ENCODE measurements at places on chromosomes 4 and X.

DNA sequence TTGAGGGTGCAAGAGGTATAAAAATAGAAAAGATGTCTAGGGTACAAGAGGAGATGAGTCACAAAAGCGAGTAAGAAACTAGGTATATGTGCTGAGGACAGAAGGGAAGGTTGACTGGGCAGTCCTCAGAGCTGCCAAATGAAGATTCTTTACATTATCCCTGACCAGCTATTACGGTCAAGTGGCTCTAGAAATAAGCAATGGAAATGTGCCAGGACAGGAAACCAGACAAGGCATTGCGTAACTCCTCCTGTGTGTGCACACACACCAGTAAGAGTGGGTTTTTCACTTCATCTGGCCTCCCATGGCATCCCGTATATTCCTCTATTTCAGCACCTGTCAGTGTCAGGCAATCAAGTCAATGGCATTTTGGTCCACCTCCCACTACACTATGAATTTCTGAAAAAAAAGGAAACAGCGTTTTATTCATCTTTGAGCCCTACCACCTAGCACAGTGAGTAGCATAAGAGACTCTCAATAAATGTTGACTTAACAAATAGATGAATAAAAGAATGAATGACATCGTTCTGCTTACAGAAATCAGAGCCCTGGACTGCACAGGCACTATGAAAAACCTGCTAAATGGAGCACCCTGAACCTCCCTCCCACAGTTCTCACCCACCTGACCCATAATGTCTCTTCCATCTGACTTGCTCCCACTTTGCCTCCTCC, 62.6 kb upstream of the KLF3 start:
- DNase-seq: no peak

GRCh38 chr4:189828081-189828697, 112.5 kb upstream of the FRG1 start:
- no peak for DNase-seq

- DNase-seq: no peak
These were observed 646.5 kb upstream of the ACTRT1 start for GRCh38 chrX:128698573-128699181.

GRCh38 chr4:147794787-147795413, 63.0 kb downstream of the ARHGAP10 start:
- DNase-seq: no peak

DNA sequence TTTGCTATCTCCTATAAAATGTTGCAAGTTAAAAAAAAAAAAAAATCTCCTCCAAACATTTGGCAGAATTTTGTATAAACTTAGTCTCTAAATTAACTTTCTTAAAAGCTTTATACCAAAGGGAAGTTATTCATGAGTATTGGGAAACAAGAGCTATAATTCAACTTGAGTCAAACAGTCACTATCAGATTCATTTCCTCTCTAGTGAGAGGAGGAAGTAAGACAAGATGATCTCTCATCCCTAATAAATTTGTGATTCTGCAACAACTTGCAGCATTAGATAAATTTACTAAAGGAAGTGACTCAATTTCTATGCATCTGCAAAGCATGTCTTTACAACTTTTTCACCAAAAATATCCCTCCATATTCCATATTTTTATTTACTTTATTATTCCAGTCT, 135.4 kb upstream of the GNPDA2 start:
- no peak for DNase-seq

DNA sequence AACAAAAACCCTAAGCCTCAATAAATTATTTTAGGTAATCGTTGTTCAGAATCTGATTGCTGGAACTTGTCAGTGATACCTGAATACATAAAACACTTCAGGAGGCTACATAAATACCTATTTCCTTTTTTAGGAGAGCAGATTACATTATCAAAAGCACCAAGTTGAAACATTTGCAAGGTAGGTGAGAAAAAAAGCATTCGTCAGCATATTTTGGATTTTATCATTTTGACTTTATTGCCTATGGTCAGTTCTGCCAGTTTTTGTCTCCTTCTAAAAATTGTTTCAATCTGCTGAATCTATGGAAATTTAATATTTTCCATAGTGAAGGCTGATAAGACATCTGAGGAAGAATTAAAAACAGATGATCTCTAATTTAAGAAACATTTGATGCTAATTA, 16.5 kb upstream of the MAD2L1 start:
- no peak for DNase-seq

DNA sequence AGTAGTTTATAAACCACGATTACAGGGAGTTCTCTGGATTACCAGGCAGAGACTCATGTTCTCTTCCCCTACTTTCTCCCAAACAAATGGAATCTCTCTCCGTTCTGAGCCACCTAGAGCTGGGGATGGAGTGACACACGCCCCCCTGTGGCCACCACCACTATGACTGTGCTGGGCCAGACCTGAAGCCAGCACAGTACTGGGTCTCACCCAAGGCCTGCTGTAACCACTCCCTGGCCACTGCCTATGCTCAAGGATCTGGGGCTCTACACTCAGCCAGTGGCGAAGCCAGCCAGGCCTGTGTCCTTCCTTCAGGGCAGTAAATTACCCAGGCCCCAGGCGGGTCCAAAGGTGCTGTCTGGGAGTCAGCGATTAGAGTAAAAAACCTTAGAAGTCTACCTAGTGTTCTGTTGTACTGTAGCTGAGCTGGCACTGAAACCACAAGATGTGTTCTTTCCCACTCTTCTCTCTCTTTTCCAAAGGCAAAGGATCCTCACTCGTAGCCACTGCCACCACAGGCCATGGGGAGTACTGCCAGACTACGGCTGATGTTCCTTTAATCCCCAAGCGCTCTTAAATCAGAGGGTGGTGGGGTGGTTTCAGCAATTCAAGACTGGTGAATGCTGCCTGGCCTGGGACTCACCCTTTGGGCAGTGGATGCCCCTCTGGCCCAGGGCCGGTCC, 412.2 kb upstream of the ARX start:
- DNase-seq: no peak

DNA sequence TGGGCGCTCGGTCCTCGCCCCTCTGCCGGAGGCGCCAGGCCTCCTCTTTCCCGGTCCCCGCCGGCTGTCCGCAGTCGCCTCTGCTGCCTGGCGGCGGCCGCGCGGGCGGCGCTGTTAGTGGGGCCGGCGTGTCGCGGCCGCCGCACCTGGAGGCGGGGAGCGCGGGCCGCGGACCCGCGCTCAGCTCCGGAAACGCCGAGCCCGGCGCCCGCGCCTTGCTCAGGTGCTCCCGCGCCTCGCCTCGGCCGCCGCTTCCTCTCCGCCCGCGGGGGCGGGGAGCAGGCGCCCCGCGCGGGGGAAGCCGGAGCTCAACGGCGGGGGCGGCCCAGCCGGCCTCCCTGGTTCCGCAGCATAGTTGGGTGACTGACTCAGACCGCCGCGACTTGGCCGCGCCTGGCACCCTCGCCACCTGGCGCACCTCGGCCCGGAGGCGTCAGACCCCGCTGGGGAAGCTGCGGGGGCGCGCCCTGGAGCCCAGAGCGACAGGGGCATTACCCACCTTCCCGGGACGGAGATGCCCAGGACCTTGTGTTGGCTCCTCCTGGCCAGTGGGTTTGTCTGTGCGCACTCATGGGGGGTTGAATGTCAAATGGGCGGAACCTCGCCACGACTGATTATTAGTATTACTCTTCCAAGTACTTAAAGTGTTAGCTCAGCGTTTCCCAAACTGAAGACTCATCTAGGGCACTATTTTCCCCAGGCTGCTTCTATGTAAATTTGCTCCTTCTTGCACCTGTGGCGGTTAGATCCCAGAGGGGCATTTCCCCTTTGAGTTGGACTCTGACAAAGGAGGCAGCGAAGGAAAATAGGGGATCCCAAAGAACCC, at the start of gene ARAP2:
Gene ARAP2 (minus strand): TSS at position 258 of the 826 bp plus-strand sequence. CDS start 15,028 bp downstream, outside the sequence.
- peak; percentile 58 for DNase-seq

DNA sequence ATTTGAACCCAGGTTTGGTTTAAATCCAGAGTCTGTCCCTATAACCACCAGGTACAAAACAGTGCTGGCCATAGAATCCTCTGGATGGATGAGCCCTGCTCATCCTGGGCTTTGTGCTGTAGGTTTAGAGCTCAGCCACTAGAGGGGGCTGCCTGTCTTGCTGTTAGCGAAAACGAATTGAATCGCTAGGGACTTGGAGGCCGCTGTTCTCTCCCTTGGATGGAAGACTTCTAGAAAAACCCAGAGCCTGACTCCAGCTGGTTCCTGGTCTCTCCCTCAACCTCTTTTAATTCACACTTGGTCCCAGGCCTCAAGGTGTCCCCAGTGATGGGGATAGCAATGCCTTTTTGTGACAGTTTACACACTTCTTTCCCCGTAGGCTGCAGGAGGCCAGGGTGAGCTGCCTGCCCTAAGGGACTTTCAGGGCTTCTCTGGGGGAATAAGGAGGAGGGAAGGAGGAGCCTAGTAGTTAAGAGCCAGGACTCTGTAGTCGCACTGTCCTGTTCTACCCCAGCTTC, 8.7 kb downstream of the RIPPLY1 start:
- peak; percentile 11 for DNase-seq

DNA sequence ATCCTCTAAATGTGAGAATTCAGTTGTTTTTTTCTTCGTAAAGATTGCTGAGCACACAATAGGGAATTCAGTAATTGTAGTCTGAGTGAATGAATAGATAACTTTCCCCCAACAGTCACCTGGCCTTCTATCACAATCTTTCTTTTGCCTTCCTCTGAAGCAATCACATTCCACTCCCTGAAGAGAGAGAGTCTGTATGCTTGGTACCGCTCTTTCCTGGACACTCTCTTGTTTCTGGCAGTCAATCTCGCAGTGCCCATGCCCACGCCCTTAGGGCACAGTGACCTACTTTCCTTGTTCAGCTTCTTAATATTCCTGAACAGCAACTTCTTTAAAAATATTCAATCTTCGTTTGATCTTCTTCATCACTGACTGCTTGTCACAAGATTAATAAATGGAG, 255.9 kb downstream of the ADAMTS3 start:
- no peak for DNase-seq

- DNase-seq: peak; percentile 13
These were observed 42.7 kb downstream of the ASMT start for GRCh38 chrX:1657367-1658070.

DNA sequence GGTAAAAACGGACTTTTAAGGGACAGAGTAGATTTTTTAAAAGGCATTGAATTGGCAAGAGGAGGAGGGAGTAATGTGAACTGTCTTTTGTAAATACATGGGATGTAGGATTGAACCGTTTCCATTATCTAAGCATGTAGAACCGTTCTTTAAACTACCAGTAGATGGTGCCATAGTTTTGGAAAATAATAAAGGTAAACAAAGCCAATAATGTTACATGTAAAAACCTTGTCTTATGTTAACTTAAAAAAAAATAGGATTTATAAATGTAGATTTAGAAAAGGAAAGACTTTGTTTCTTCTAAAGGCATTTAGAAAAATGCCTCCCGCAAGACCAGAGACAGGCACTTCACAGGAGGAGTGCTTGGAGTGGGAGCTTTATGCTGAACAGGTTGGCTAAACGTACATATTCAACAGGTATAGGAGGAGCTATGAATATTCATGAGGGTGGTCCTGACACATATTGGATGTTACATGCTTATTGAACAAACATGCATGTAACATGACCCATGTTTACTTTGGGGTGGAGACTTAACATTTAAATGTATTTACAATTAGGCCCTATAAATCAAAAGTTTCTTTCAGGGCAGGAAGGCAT, 45.5 kb upstream of the FAM241A start:
- DNase-seq: no peak

GRCh38 chr4:27717431-27717755, 856.8 kb downstream of the STIM2 start:
- DNase-seq: no peak

GRCh38 chr4:42482516-42483327, 85.4 kb downstream of the SHISA3 start:
- DNase-seq: no peak

DNA sequence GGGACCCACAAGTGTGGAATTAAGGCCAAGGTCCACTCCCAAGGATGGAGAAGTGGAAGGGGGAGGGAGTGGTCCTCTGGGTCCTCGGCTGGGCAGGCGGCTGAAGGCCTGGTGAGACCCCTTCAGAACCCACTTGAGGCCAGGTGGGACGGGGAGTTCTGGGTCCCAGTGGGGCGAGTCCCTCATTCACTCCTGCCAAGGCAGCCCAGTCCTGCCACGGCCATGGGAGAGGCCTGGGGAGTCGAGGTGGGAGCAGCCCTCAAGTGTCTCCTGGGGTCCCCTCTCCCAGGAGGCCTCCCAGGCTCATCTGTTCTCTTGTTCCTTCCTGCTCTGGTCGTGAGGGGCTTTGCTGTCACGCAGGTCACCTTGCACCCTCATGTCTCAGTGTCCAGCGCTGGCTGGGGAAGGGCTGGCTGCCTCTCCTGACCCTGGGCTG, 6.1 kb upstream of the SH3BP2 start:
- no peak for DNase-seq

GRCh38 chr4:7926822-7927221, 12.8 kb downstream of the AFAP1 start:
- DNase-seq: no peak

GRCh38 chr4:16235209-16235608, 8.9 kb upstream of the TAPT1 start:
- no peak for DNase-seq

DNA sequence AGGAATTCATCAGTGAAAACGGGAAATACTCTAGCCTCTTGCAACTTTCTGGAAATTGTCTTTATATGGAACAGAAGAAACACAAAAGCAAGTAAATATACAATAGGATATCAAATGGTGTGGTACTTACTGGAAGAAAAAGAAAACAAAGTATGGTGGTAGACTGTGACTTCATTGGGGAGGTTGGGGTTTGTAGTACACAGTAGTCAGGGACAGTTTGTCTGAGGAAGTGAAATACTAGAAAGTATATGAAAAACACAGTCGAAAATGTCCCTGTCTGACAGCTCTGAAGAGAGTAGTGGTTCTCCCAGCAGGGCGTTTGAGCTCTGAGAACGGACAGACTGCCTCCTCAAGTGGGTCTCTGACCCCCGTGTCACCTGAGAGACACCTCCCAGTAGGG, 390.0 kb upstream of the NWD2 start:
- DNase-seq: no peak

- no peak for DNase-seq
These were observed at the start of gene PABPC4L for GRCh38 chr4:134201216-134202161. PABPC4L (minus strand) TSS chr4:134201789; CDS start chr4:134201019, 770 bp downstream.

GRCh38 chrX:64975491-64975890, 759 bp downstream of the ZC4H2 start:
- DNase-seq: no peak

DNA sequence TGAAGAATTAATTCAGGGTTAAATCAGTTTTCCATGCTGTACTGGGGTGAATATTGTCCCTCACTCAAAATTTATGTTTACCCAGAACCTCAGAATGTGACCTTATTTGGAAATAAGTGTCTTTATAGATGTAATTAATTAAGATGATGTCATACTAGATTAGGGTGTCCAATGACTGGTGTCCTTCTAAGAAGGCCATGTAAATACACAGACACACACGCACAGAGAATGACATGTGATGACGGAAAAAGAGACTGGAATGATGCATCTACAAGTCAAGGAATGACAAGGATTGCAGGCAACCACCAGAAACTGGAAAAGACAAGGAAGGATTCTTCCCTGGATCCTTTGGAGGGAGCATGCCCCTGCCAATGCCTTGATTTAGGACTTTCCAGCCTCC, 84.6 kb upstream of the GPR34 start:
- no peak for DNase-seq

DNA sequence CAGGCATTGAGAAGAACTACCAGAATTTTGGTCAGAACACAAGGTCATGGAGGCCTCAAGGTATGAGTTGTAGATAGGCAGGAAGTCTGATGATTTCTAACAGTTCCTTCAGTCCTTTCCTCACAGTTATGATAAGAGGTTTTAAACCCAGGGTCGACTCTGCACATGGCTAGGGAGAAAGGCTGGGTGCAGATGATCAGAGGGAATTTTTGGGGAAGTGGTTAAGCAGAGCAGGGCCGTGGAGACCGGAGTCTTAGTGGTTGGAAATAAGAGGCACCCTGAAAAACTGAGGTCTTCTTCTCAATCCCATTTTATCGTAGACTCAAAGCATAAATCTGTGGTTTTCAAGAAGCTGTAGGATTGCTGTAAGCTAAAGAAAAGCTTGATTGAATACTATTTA, 118.5 kb upstream of the ANK2 start:
- DNase-seq: no peak
